Stimulated activated naive CD4-positive, alpha-beta T cell (primary cell): ENCODE measurements at places on chromosomes 3 and 15.
A peak's percentile ranks its signal among the peaks of the same experiment; 100 is the strongest.

GRCh38 chr3:182243625-182244024, 531.9 kb downstream of the SOX2 start:
- no peak for DNase-seq

GRCh38 chr3:125437631-125438435, 62.7 kb upstream of the ZNF148 start:
- DNase-seq, result peak; percentile 50

GRCh38 chr15:62927196-62927595, 115.4 kb upstream of the TPM1 start:
- DNase-seq, result no peak

GRCh38 chr15:100863075-100863795, 16.4 kb upstream of the ALDH1A3 start:
- DNase-seq, result no peak

DNA sequence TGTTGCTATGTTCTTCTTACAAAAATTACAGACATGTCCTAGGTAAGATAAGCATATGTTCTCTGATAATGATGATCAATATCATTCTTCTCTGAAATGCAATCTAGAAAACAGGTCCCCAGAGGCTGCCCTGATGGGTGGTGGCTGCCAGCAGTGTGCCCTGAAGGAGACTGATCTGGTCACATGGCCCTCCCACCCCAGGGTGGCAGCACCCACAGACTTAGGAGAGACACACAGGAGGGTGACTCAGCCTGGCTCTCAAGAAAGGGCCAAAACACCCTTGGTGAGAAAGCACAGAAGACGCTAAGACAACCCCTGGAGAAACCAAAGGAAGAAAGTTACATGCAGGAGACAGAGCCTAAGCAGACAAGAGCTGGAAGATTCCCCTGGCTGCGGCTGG, 203.7 kb downstream of the TJP1 start:
- DNase-seq, result no peak
